ENCODE measurements at places on chromosomes 6 and 20.

DNA sequence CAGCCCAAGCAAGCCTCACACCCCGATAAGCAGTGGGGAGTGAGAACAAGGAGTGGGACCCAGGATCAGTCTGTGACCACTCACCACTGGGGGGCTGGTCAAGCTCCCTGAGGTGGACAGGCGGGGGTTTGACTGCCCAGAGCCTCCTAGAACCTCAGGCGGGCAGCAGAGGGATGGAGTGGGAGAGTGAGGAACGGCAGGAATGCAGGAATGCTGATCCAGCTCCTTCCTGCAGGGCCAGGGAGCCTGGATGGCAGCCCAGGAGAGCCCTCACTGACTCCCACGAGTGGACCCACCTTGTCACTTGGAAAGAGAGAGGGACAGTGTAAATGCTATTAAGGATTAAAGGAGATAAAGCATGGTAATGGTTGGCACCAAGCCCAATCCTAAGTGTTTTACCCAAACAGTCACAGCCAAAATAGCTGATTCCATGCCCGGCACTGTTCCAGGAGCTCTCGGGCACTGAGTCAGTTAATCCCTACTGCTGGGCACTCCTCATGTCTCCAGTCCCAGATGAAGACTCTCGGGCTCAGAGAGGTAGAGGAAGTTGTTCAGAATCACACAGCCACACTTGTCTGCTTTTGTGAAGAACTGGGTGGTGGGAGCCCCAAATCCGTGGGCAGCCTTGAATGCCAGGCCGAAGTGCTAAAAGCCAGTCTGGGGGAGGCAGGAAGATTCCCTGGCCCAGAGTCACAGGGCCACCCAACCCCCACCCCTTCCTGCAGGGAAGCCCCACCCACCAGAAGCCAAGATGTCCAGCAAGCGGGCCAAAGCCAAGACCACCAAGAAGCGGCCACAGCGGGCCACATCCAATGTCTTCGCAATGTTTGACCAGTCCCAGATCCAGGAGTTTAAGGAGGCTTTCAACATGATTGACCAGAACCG lies 3.1 kb downstream of the MYL9 start:
- DNase-seq: peak; percentile 8

DNA sequence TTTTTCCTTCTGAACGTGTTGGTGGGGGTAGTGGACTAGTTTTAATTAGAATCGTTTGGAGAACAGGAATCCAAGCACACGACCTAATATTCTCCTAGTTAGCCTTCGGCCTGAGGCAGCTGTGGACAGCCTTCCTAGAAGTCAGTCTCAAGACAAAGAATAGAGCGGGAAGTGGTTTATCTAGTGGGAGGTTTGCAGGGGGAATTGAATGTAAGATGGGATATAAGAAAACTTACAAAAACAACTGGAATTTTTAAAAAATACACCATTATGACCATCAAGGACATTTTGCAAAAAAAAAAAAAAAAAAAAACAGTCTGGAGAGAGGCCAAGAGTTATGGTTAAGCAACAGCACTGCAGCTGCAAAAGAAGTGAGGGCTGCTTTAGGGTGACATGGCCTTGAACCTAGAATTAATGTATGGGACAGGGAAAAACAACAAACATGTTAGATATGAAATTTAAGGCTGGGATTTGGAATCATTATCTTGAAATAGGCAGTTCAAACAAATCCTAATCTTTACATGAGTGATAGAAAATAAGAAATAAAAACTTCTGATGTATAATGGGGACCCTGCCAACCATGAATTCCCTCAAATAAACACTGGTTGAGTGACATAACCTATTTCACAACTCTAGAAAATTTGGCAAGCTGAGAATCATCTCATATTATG lies 40.2 kb downstream of the PLAGL1 start:
- no peak for DNase-seq

- no peak for DNase-seq
Measured at GRCh38 chr6:16196984-16197546, 41.3 kb upstream of the GMPR start.

- DNase-seq: no peak
Measured at GRCh38 chr6:151068761-151069312, 170.9 kb upstream of the AKAP12 start.

DNA sequence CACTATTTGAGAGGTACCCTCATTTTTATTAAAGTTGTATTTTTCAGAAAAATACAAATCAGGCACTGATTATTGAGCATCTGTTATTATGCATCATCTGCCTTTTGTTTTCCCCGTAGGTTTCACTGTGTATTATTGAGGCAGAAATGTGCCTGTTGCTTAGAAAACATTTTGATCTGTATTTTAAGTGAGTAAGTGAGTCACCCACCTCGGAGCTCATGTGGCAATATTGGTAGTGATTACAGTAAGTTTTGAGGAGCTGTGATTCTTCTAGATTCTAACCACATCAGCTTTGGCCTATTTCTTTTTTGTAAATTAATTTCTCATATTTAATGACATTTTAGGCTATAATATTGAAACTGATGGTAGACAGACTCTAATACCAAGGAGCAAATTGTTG lies 59.6 kb upstream of the LAMP5 start:
- no peak for DNase-seq

DNA sequence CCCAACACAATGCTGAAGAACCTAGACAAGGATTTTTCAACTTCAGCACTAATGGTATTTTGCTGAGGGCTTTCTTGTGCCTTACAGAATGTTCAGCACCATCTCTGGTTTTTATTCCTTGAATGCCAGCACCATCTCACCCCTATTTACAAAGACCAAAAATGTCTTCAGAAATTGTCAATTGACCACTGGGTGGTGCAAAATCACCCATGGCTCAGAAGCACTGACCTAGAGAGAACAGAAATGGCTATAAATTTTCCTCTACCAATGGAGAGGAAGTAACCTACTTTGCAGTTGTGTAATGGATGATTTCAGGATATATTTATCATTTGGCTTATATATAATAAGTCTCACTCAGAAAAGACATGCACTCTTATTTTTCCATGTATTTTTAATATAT lies 431.0 kb upstream of the IRAK1BP1 start:
- no peak for DNase-seq

Measured in NCI-H1092 (cell line).